Retina (tissue), 1 donor: ENCODE measurements at places on chromosomes 1 and 21.

- DNase-seq: no peak
These were observed 209.1 kb upstream of the COA6 start for GRCh38 chr1:234164098-234164709.

- peak; percentile 56 for DNase-seq
These were observed at the start of gene LDLRAP1 for GRCh38 chr1:25543425-25544242. TSS of gene LDLRAP1 (plus strand) at chr1:25543606. CDS start at chr1:25543699, 93 bp downstream.

- DNase-seq: peak; percentile 20
These were observed 1.5 kb downstream of the ZNF684 start for GRCh38 chr1:40532844-40533424.

- DNase-seq: no peak
These were observed 101.4 kb upstream of the KCNK1 start for GRCh38 chr1:233512538-233512937.

- no peak for DNase-seq
These were observed 132.9 kb downstream of the LRRIQ3 start for GRCh38 chr1:74065081-74065480.

- DNase-seq: no peak
These were observed 39.0 kb upstream of the PPP1R15B start for GRCh38 chr1:204450461-204451257.

DNA sequence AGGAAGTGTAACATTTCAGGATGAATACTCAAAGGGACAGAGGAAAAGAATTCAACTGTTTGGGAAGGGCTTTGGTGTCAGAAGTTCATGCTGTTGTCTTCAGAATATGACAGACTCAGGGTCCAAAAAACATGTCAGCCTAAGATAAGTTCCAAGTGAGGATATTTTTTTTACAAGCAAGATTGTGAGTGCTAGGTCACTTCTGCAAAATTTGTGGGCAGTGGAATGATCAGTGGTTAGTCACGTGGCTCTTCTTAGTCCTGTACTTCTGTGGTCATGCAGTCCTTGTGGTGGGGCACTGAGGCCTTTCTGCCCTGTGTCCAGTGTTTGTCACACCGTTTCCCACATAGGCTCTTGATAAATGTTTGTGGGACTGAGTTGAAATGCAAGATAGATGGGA lies 5.2 kb downstream of the RGL1 start:
- DNase-seq: no peak
